ENCODE measurements at places on chromosomes 3 and 15.
A peak's percentile ranks its signal among the peaks of the same experiment; 100 is the strongest.

GRCh38 chr15:31405200-31405920 is 78.7 kb downstream of the KLF13 start:
- peak; percentile 30 for DNase-seq

DNA sequence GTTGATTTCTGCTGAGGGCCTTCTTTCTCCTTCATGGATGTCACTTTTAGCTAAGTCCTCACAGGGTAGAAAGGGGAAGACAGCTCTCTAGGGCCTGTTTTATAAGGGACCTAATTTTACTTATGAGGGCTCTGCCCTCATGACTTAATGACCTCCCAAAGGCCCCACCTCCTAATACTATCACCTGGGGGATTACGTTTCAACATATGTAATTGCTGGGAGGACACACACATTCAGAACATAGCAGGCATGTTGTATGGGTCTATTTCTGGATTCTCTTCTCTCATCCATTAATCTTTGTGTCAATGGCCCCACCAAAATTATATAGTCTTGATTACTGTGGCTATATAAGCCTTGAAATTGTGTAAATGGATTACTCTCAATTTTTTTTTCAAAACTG is 255.0 kb downstream of the CLSTN2 start:
- DNase-seq, result no peak

DNA sequence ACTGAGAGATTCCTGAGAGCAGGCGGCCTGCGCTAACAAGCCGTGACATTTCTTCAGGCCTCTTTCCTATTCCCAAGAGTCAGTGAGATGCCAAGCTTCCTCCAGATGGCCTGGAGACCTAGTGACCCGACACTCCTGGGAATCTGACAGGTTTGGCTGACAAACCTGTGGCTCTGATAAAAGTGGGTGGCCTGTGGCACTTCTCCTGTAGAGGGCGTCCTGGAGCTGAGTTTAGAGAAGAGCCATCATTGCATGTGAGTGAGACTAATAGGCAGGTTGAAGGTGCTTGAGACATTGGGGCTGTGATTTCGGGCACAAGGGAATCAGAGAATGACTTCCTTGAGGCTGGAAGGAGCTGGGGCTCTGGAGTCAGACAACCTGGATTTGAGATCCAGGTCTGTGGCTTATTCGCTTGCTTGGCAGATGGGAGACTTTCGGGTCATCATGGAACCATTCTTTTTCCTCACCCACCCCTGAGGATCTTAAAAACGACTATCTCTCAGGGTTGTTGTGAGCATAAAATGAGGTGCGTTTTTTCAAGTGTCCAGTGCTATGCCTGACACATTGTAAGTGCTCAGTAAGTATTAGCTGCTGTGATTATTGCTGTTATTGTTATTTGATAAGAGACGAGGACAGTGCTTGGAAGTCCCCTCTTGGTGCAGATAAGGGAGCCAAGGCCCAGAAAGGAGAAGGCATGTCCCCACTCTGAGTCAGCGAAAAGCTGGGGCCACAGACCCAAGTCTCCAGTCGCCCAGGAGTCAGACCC is 77.2 kb downstream of the SCN10A start:
- DNase-seq, result peak; percentile 18

- DNase-seq, result peak; percentile 26
These were observed 43.7 kb upstream of the ADAMTS17 start for GRCh38 chr15:100385300-100386050.

DNA sequence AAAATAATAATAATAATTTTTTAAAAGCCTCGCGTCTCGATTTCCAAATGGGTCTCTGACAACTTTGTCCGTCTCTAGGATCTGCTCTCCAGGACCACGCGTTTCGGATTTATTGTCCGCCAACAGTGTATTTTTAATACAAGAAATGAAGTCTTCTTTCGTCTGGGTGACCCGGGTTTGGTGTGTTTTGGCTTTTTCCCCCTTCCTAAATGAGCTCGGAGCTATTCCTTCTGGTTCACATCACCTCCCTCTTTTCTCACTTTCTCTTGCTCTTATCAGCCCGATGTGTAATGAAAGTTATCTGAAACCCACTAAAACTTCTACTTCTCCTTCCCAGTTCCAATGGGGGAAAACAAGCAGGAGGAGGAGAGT is 516.7 kb downstream of the MECOM start:
- no peak for DNase-seq

GRCh38 chr15:81265256-81265943 is 58.5 kb downstream of the STARD5 start:
- DNase-seq, result peak; percentile 31

DNA sequence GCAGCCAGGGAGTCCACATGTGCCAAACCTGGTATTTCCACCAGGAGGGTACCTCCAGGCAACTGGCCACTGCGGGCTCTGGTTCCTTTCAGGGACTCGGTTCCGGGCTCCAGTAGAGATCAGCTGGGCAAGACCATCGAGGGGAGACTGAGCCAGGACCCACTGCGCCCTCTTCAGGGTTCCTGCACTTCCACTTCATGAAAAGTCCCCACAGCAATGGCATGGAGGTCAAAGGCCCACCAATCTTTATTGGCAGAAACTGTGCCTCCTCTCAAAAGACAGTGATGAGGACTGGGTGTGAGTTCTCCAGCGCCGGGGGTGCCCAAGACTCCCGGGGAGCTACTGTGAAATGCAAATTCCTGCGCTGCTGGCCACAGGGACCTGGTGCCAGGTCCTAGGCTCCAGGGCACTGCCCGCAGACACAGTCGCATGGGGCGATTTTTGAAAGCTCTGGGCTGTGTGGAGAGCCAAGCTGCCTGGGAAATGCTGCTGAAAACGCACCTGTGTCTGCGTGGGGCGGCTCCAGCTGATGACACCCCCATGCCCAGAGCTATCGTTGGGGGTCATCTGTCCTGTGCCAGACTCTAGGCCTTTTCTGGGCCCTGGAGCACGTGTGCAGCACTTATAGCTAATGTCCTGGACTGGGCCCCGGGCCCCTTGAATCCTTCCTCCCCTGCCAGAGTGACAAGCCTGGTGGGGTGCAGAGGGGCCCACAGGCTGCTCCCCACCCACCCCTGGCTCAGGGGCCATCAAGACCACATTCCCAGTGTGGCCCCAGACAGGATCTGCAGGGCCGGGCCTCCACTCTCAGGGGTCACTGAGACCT is 144.0 kb downstream of the NSMCE3 start:
- no peak for DNase-seq

- DNase-seq, result no peak
These were observed 29.8 kb downstream of the HGD start for GRCh38 chr3:120652281-120652680.

- DNase-seq, result no peak
These were observed 110.3 kb downstream of the MFSD1 start for GRCh38 chr3:158912188-158912587.

DNA sequence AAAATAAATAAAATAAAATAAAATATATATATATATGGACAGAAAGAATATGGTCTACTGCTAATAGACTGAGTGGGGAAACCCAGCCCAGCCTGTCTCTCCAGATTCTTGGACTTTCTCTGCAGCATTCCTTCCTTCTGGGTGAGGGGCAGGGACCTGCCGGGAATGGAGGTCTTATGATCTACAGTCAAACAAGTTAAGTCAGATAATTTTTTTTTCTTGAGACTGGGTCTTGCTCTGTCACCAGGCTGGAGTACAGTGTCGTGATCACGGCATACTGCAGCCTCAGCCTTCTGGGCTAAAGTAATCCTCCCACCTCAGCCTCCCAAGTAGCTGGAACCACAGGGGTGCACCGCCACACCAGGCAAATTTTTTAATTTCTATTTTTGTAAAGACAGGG is 33.5 kb upstream of the ZNF774 start:
- no peak for DNase-seq

DNA sequence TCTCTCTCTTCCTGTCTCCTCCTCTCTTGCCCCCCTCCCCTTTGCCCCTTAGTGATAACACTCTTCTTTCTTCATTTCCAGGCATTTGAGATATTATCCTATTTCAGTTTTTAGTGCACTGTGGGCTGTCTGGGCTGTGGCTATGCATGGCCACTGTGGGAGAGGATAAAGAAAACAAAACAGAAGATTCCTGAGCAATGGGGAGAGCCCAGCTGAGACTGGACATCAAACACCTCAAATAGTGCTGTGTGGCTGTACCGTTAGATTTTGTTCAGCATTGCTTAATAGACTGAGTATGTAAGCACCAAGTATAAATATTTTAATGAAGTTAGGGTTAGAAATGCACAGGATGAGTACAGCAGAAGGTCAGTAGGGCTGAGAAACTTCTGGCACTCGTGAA is 7.9 kb upstream of the GBE1 start:
- DNase-seq, result no peak

DNA sequence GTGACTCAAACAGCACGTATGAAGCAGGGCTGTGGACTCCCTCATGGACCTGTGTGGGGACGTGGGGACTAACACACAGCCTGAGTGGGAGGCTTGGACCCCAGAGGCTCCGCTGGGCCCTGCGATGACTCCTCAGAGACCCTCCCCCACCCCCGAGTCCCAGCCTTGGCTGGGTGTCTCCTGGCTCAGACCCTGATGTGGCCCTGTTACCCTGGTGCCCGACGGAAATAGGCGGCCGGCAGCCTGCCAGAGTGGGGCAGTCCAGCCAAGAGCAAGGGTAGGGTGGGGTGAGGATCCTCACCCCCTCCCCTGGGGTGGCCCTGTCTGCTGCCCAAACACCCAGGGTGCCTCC is 15.3 kb downstream of the TNK2 start:
- no peak for DNase-seq

DNA sequence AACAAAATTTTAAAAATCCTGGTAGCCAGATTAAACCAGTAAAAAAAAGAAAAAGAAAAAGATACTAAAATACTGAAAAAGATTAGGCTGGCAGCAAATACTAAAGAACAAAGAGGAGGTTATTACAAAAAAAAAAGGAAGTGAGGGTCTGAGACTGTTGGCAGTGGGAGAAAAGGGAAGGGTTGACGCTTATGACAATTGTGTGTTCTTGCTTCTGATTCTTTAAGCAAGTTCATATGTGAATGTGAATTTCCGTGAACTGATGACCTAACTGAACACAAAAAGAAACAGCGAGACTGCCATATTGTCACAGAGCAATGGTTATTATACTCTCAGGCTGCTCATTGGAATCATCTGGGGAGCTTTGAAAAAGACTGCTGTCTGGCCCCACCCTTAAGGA is 56.5 kb downstream of the ATP13A4 start:
- peak; percentile 51 for DNase-seq

DNA sequence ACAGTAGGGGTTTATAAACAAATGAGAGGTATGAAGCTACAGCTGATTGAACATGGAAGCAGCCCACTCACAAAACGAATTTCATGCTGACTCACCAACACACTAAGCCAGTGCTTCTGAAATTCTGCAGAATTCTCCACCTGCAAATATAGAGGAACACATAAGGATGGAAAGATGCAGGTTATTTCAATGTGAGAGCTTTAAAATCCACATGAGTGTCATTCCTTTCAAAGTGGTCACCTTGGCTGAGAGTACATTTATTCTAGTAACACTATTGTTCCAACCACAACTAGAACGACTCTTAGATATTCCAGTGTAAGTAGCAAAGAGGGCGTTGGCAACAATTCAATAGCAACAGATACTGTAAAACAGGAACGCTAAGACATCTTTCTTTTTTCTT is 189.9 kb upstream of the TSC22D2 start:
- DNase-seq, result no peak

GRCh38 chr15:88568589-88568988 is 22.1 kb upstream of the DET1 start:
- DNase-seq, result no peak

DNA sequence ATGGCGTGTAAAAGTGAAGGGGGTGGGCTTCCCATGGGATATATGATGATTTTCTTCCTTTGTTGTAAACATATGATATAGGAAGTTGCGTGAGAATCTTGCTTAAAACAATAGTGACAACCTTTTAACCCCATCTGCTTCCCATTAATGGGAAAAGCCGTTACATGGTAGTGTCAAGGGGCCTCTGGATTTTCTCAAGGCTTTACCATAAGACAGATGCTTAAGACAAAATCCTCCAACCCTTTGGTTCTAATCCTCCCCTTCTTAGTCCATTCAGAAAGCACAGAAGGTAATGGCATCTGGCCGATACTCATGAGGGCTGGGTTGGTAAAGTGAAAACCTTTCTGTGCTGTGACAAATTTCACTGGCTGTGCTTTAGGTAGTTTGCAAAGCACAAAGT is 25.0 kb downstream of the DPH3 start:
- DNase-seq, result no peak

- DNase-seq, result no peak
These were observed 17.1 kb upstream of the ABTB1 start for GRCh38 chr3:127655641-127656040.

- DNase-seq, result no peak
These were observed 183.5 kb upstream of the LYSMD4 start for GRCh38 chr15:99916668-99917223.

- no peak for DNase-seq
These were observed 146.9 kb upstream of the SEMA6D start for GRCh38 chr15:47570451-47570850.

DNA sequence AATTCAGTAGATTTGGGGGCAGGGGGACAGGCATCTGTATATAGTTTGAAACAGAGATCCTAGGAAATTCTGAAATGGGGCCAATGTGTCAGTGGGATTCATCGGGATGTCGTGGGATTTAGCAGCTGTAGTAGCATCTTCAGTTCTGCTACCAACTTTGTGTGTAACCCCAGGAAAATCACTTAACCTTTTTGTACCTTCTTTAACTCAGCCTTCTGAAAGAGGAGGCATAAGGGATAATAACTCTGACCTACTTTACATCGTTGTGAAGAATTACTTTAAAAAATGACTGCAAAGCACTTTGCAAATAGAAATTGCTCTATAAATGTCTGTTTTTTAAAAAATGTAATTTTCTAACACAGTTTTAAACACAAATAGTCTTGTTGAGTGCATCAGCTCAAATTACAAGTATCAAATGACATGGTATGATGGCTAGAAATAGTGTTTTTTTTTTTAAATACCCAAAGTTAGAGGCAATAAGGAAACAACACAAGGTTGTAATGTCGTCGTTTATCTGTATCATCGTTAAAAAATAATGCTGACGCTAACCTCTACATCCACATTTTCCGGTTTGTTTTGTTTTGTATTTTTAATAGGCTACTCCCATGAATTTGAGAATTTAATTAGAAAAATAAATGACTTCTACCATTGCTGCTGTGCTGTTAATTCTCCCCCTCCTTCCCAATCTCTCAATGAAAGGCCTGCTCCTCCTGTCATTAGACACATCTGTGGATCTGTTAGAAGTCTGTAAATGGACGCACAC is 338.5 kb downstream of the PTPRG start:
- DNase-seq, result no peak

DNA sequence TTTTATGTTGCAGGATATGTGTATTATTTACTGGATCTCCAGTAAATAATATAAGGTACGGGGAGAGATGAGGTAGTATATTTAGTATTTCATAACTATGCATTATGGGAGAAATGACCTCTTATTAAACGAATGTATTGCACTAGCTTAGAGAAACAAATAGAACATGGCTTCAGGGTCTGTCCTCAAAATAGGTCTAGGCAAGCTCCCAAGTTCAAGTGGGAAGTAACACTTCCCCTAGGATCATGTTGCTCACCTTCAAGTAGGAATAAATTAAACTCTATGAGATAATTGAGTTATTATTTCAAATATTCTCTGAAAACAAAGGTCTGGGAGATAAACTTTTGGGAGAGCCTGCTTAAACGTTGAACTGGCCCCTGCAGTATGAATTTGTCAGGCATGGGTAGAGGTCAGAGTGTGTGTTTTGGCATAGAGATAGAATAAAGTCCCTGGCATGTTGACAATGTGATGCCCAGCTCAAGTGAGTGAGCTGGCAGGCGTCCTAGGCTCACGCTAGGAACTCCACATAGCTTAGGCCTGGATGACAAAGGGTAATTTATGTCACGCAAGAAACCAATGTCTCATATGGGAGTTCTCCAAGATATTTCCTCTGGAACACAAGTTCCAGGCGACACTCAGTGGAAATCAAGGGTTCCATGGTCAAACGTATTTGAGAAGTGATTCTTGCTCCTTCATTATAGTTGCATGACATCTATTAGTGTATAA is 236.8 kb downstream of the CACNA2D3 start:
- DNase-seq, result no peak

GRCh38 chr15:95624616-95625361 is 705.7 kb upstream of the NR2F2 start:
- DNase-seq, result no peak

All from inflammatory macrophage treated with lipopolysaccharide for 1 hour (primary cell).